NCI-H446 treated with DMSO at 0.1 percent for 48 hours (cell line): ENCODE measurements at places on chromosomes 4 and X.

DNA sequence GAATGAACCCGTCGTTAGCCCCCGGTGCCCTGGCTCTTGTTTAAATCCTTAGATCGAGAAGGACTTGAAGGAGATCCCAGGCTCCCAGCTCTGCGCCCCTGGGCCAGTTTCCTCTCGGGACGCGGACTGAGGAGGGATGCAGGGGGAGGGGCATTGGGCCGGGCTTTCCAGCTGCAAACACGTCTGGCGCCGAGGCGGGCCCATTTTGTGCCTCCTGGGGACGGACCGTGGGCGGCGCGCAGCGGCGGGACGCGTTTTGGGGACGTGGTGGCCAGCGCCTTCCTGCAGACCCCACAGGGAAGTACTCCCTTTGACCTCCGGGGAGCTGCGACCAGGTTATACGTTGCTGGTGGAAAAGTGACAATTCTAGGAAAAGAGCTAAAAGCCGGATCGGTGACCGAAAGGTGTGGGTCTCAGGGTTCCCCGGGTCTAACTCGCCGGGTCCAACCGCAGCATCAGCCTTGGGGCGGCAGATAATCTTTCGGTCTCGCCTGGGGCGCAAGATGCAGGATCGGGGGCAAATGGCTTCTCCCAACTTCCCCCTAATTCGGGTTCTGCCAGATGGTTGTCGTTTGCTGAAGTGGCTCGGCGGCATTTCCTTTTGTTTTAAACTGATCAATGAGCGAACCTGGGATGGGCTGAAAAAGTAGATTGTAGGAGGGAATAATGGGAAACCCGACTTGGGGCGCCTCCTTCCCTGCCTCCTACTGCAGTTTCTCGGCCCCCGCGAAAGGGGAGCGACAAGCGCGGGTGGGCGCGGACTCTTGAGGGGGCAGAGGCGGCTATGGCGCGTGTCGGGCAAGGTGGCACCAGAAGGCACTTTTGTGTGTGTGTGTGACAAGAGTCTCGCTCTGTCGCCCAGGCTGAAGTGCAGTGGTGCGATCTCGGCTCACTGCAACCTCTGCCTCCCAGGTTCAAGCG is 2.9 kb downstream of the PDGFRA start:
- DNase-seq, result no peak

GRCh38 chr4:119479835-119480234 is 148.8 kb downstream of the PDE5A start:
- no peak for DNase-seq

DNA sequence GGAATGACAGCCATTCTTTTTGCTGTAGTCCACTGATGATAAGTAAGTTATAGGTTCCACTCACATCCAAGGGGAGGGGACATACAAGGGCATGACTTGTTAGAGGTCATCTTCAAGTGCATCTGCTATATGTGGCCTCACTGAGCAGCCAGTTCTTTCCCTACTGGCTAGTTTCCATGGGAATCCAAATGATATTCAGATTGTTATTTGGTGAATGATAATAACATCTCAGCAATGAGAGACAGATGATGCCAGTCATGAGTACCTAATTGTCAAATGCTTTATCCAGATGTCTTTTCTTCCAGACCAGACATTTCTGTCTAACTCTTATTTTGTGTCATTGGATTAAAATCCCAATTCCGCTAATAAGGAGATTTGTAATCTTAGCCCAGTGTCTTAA is 460.4 kb upstream of the BOD1L1 start:
- no peak for DNase-seq

- DNase-seq, result no peak
Measured at GRCh38 chr4:104719539-104720230, 225.0 kb upstream of the CXXC4 start.

DNA sequence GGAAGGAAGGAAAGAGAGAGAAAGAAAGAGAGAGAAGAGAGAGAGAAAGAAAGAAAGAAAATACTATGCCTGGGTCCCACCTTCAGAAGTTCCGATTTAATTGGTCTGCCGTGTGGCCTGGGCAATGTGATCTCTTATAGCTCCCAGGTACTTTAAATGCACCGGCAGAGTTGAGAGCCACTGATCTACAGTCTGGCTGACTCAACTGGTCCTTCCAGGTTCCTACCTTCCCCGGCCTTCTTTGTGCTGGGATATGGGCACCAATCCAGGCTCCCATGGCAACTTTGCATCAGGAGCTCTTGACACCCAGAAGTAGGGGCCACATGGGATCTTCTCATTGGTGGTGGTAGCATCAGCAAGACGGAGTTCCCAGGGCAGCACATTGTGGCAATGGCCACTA is 186.5 kb upstream of the ATP6AP2 start:
- DNase-seq, result no peak

DNA sequence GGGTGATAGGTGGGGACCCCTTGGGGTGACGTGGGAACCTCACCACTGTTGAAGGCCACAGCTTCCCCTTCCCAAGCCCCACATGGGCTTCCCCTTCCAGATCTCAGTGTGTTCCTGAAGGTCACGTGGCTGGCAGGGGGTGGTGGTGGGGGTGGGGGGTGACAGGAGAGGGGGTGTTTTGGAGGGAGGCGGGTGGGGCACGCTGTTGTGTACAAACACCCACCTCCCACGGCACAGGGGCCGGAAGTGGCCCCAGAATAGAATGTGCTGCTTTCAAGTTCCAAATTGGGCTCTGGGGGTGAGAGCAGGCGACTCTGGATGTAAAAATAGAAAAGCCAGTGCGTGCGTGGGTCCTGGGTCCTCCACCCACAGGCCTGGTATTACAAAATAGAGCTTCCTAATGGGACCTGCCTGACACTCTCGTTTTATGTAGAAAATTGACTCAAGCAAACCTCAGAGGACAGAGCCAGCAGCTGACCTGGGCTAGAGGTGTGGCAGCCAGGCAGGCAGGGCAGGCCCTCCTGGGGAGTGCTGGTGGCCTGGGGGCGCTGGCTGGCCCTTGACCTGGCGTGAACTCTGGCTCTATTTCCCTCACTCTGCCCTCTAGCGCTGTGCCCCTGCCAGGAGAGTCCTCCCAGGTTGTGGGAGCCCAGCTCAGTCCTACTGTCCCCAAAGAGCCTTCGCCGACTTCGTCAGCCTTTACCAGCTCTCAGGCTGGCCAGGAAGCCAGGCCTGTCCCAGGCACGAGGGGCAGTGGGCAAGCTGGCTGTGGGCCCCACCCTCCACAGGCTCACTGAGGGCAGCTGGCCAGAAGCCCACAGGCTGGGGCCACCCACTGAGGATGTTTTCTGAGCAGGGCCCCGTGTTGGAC is 5.4 kb upstream of the SH3BP2 start:
- no peak for DNase-seq
